Left colon (tissue), 2 donors: ENCODE measurements at places on chromosomes 3 and 15. TPM values are rescaled to one million over a fixed set of nuclear protein-coding genes. Genes with fewer than 3 reads are reported as not detected.

The AHSG gene
- not detected for total RNA-seq

The PLA1A gene
- total RNA-seq = 1.9 TPM

The OXTR gene
- total RNA-seq = 0.76 TPM

The ISG20 gene
- 46.2 TPM for total RNA-seq

The CLSTN2 gene
- 2.4 TPM for total RNA-seq

The ILDR1 gene
- 27.6 TPM for total RNA-seq

The SCN5A gene
- 0.47 TPM for total RNA-seq

The IQCH gene
- 2.9 TPM for total RNA-seq

The FSIP1 gene
- total RNA-seq = 8.2 TPM

The DISP2 gene
- 13.7 TPM for total RNA-seq

The CCR1 gene
- total RNA-seq = 1.3 TPM

The CFAP91 gene
- 1.3 TPM for total RNA-seq

The COL6A6 gene
- not detected for total RNA-seq
